ENCODE measurements at places on chromosomes 11 and 22. TPM values are rescaled to one million over a fixed set of nuclear protein-coding genes. Genes with fewer than 3 reads are reported as not detected.

KIRREL3 gene
- total RNA-seq: not detected

BDNF gene
- total RNA-seq: not detected

VWA5A gene
- total RNA-seq: 7.5 TPM

ACO2 gene
- total RNA-seq: 103 TPM

F2 gene
- not detected for total RNA-seq

MS4A4A gene
- total RNA-seq: not detected

FZD4 gene
- 0.36 TPM for total RNA-seq

INSC gene
- 0.36 TPM for total RNA-seq

MMP27 gene
- not detected for total RNA-seq

SCT gene
- not detected for total RNA-seq

LRRC74B gene
- not detected for total RNA-seq

- no peak overlapping the region for H3K4me3 ChIP-seq
- no peaks in the 10 kb centered on the region for H3K4me1 ChIP-seq
- peaks cover 3% of the 10 kb centered on the region for H3K36me3 ChIP-seq
These were observed 15.6 kb upstream of the GNAZ start for GRCh38 chr22:23054531-23055257.

DNA sequence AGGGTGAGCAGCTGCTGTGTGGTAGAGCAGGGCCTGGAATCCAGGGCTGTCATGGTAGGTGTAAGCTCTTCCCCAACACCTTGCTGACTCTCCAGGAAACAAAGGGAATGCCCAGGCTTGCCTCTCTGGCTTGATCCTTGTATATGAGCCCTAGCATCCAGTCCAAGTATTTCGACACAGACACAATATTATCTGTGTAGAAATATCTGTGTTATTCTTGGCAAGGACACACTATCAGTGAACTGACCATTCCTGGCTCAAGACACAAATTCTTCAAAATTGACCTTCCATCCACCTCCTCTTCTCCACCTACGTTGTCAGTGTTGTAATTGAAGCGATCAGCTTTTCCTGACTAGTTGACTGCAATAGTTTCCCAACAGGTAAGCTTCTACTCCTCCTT lies 312.0 kb upstream of the NARS2 start:
- no peaks in the 10 kb centered on the region for H3K4me1 ChIP-seq
- H3K27me3 ChIP-seq: peaks cover 3% of the 10 kb centered on the region
- no peak overlapping the region for H3K4me3 ChIP-seq
- H3K27ac ChIP-seq: no peak overlapping the region
- DNase-seq: no peak
- no peaks in the 10 kb centered on the region for H3K36me3 ChIP-seq

DNA sequence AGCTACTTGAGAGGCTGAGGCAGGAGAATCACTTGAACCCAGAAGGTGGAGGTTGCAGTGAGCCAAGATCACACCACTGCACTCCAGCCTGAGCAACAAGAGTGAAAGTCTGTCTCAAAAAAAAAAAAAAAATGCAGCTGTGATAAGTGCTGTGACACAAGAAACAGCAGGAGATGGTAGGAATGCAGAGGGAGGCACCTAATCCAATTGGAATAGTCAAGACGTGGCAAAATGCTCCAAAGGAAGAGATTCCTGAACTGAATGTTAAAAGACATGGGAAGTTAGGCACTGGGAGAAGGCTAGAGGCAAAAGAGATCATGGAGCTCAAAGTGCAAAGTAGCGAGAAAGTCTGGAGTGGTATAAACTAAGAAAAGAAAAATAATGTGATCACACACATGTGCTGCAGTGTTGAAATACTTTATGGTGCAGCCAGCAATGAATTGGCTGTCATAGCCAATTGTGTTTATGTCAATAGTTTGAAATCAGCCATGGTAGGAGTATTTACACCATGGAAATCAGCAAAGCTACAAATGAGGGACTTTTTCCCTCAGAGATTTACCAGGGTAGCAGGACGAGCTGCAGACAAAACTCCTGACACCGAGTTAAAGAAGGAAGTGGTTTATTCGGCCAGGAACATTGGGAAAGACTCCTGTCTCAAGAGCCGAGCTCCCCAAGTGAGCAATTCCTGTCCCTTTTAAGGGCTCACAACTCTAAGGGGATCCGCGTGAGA lies 40.9 kb upstream of the LIPT2 start:
- peaks cover 2% of the 10 kb centered on the region for H3K36me3 ChIP-seq
- H3K27me3 ChIP-seq: peaks cover 3% of the 10 kb centered on the region
- no peak overlapping the region for H3K27ac ChIP-seq

GRCh38 chr11:94700622-94701021 lies 67.5 kb upstream of the AMOTL1 start:
- no peak overlapping the region for H3K27ac ChIP-seq
- H3K27me3 ChIP-seq: peaks cover 13% of the 10 kb centered on the region
- DNase-seq: no peak
- no peaks in the 10 kb centered on the region for H3K36me3 ChIP-seq
- no peaks in the 10 kb centered on the region for H3K4me1 ChIP-seq

GRCh38 chr11:124950601-124951330 lies 3.2 kb upstream of the CCDC15 start:
- peak; percentile 16 for DNase-seq
- no peak overlapping the region for H3K27ac ChIP-seq
- H3K27me3 ChIP-seq: no peaks in the 10 kb centered on the region
- no peak overlapping the region for H3K4me3 ChIP-seq
- peaks cover 8% of the 10 kb centered on the region for H3K4me1 ChIP-seq

DNA sequence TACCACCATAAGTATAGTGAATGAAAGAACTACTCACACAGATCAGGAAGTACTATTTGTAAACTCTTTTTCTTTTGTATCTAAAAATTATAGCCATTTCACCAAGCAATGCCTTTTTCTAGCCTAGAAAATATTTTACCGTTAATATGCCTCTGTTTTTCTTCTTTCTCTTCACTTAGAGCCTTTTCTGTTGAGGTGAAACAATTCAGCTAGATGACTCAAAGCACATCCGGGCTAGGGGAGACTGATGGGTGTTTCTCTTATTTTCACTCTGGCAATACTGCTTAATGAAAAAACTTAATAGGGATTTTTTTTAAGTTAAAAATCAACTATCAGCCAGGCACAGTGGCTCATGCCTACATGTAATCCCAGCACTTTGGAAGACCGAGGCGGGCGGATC lies 93.3 kb downstream of the SGSM3 start:
- H3K36me3 ChIP-seq: peaks cover 6% of the 10 kb centered on the region
- peak overlapping the region; percentile 94 for H3K4me3 ChIP-seq
- peak; percentile 41 for DNase-seq
- peaks cover 61% of the 10 kb centered on the region for H3K4me1 ChIP-seq
- H3K27ac ChIP-seq: peak overlapping the region; percentile 95

GRCh38 chr11:26783997-26784396 lies 62.1 kb upstream of the SLC5A12 start:
- no peak overlapping the region for H3K27ac ChIP-seq
- H3K4me3 ChIP-seq: no peak overlapping the region
- H3K4me1 ChIP-seq: no peaks in the 10 kb centered on the region
- DNase-seq: no peak

GRCh38 chr11:134558258-134558835 lies 146.3 kb upstream of the B3GAT1 start:
- no peak overlapping the region for H3K4me3 ChIP-seq
- H3K27ac ChIP-seq: no peak overlapping the region
- no peaks in the 10 kb centered on the region for H3K4me1 ChIP-seq
- H3K36me3 ChIP-seq: no peaks in the 10 kb centered on the region

- no peak for DNase-seq
- no peaks in the 10 kb centered on the region for H3K27me3 ChIP-seq
- H3K27ac ChIP-seq: no peak overlapping the region
- H3K36me3 ChIP-seq: no peaks in the 10 kb centered on the region
- no peak overlapping the region for H3K4me3 ChIP-seq
These were observed 41.4 kb upstream of the NFAM1 start for GRCh38 chr22:42473484-42474193.

GRCh38 chr11:86969258-86969657 lies 14.1 kb upstream of the FZD4 start:
- H3K36me3 ChIP-seq: peaks cover 3% of the 10 kb centered on the region
- no peaks in the 10 kb centered on the region for H3K4me1 ChIP-seq
- DNase-seq: no peak
- no peak overlapping the region for H3K27ac ChIP-seq
- H3K4me3 ChIP-seq: no peak overlapping the region
- H3K27me3 ChIP-seq: peaks cover 14% of the 10 kb centered on the region

GRCh38 chr11:68958211-68958610 lies 22.6 kb downstream of the MRGPRD start:
- H3K4me3 ChIP-seq: no peak overlapping the region
- no peaks in the 10 kb centered on the region for H3K27me3 ChIP-seq
- DNase-seq: no peak
- no peak overlapping the region for H3K27ac ChIP-seq
- peaks cover 6% of the 10 kb centered on the region for H3K4me1 ChIP-seq

DNA sequence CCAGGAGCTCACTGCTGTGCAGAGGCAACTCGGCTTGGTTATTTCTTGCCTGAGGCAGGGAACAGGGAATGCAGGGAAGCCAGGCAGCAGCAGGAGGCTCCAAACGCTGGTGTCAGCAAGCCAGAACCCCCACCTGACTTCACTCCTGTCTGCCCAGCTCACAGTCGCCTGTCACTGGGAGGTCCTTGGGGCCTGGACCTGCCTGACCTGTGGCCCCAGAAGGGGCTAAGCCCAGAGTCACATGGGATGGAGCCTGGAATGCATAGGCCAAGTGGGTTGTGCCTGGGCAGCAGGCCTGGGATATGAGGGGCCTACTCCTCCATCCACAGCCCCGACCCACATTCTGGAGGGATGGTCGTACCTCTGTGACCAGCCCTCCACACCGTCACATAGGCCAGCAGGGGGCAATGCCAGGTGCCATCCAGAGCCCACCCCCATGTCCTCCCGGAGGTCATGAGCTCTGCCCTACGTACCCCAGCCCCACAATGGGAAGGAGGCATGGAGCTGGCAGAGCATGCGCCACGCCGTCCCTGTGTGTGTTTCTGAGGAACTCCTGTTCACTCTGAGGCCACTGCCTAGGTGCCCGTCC lies 5.2 kb downstream of the RASSF7 start:
- peaks cover 10% of the 10 kb centered on the region for H3K4me1 ChIP-seq
- DNase-seq: no peak
- peaks cover 4% of the 10 kb centered on the region for H3K36me3 ChIP-seq
- no peak overlapping the region for H3K27ac ChIP-seq

DNA sequence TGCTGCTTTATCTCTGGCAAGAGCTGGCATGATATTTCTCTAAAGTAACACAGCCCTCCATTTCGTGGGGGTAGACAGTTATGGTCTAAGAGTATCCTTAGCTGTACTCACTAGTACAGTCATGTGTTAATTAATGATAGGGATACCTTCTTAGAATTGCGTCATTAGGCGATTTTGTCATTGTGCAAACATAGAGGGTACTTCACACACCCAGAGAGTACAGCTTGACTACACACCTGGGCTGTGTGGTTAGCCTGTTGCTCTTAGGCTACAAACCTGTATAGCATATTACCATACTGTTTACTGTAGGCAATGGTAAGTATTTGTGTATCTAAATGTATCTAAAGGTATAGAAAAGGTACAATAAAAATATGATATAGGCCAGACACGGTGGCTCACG lies 17.0 kb downstream of the XRCC6 start:
- no peak overlapping the region for H3K27ac ChIP-seq
- DNase-seq: no peak
- peaks cover 3% of the 10 kb centered on the region for H3K4me1 ChIP-seq

DNA sequence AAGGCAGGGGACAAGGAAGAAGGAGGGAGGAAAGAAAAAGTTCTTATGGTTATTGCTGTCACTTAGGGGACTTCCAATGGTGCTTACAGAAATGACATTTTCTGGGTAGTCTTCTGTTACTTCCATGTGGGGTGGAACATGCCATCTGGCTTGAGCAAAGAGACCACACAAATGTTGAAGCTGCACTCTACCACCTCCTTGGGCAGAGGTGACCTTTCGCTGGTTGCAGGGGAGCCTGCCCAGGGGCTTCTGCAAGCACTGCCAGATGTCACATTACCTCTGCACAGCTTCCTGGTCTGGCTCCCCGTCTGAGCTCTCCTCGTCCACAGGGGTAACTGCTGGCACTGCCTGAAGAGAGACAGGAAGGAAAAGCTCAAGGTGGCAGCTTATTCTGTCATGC lies 32.6 kb upstream of the APOA1 start:
- H3K4me3 ChIP-seq: no peak overlapping the region
- peaks cover 39% of the 10 kb centered on the region for H3K36me3 ChIP-seq
- no peaks in the 10 kb centered on the region for H3K27me3 ChIP-seq
- H3K4me1 ChIP-seq: peaks cover 7% of the 10 kb centered on the region
- DNase-seq: no peak
- peak overlapping the region; percentile 26 for H3K27ac ChIP-seq

DNA sequence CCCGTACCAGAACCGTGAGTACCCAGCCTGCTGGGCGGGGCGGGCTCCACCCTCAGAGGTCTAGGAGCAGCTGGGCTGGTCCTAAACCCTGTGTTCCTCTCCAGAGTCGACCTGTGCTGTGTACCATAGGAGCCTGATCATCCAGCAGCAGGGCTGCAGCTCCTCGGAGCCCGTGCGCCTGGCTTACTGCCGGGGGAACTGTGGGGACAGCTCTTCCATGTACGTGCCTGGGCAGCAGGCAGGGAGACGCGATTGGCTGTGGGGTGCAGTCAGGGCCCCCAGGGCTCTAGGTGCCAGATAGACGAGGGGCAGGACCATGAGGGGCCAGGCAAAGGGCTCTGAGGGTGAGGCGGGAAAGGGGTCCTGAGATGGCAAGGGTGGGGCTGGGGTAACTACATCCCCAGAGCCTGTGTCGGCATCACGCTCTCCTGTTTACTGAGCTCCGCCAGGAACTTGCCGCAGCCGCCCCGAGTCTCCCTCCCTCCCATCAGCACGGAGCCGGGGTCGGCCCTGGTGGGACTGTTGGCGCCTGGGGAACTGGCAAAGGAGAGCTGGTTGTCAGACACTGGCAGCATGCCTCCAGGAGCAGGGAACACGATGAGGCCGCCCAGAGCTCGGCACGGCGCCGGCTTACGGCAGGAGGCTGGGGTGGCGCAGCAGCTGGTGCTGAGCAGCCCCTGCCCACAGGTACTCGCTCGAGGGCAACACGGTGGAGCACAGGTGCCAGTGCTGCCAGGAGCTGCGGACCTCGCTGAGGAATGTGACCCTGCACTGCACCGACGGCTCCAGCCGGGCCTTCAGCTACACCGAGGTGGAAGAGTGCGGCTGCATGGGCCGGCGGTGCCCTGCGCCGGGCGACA lies 22.9 kb upstream of the MUC5B start:
- H3K27me3 ChIP-seq: no peaks in the 10 kb centered on the region
- H3K27ac ChIP-seq: no peak overlapping the region
- no peaks in the 10 kb centered on the region for H3K4me1 ChIP-seq
- no peaks in the 10 kb centered on the region for H3K36me3 ChIP-seq

DNA sequence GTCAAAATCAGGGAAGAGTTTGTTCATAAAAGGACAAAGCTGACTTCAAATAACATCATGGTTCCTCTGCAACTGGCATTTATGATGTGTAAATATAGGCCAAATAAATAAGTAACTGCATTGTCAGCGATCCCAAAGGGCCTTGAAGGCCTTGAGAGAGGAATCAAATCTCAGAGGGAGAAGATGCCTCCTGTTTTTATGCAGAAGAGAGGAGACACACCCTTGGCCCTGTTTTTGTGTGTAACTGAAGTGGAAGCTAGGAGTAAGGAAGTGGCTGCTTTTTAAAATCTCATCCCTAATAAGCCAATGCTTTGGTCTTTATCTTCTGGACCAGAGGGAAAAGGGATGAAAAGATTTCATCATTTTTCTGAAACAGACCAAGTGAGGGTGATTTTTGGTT lies 15.7 kb upstream of the SCN3B start:
- H3K27ac ChIP-seq: no peak overlapping the region
- peaks cover 2% of the 10 kb centered on the region for H3K27me3 ChIP-seq
- no peak overlapping the region for H3K4me3 ChIP-seq
- H3K4me1 ChIP-seq: no peaks in the 10 kb centered on the region
- no peak for DNase-seq
- H3K36me3 ChIP-seq: no peaks in the 10 kb centered on the region

GRCh38 chr11:78952175-78952574 lies 377.5 kb upstream of the NARS2 start:
- no peaks in the 10 kb centered on the region for H3K4me1 ChIP-seq
- no peak overlapping the region for H3K4me3 ChIP-seq
- no peaks in the 10 kb centered on the region for H3K36me3 ChIP-seq
- no peak for DNase-seq

Data from activated CD4-positive, alpha-beta memory T cell treated with anti-CD3 and anti-CD28 coated beads for 36 hours (primary cell).